Fibroblast of pulmonary artery (primary cell): ENCODE measurements at places on chromosomes 7 and 10.

DNA sequence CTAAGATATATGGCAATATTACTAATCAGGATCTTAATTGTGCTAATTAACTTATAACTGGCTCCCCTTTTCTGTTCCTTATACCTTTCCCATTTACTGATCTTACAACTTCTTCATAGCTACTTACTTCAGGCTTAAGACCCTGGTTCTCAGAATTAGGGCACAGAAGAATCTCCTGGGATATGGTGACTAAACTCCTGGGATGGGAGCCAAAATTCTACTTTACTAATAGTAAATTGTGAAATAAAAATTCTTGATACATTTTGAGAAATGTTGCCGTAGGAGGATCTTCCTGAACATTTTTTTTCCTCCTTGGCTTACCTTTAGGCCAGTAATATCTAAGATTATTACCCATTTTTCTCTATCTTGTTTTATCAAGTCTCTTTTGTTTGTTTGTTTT is 309.5 kb downstream of the ATRNL1 start:
- DNase-seq = peak; percentile 52

GRCh38 chr10:103905441-103905840 is 12.5 kb downstream of the STN1 start:
- no peak for DNase-seq

- peak; percentile 11 for DNase-seq
These were observed 66.0 kb downstream of the CLEC2L start for GRCh38 chr7:139589474-139589873.

DNA sequence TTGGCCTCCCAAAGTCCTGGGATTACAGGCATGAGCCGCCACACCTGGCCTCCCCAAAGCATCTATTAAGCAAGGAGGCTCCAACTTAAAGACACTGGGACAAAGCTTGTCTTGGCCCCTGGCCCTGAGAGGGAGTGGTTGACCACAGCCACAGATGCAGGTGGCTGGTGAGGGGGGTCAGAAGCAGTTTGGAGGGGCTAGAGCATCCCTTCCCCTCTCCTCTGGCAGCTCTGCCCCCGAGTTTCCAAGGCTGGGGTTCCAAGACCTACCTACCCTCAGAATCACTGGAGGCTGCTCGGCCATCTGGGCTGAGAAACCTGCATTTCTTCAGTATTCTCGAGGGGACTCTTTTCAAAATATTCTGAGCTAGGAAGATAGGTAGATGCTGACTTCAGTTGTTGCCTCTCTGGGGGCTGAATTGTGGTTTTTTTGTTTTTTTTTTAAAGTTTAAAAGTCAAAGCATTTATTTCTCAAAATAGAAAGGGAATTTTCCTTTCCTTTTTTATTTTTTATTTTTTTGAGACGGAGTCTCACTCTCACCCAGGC is 32.6 kb downstream of the DDIT4 start:
- no peak for DNase-seq

GRCh38 chr7:20323595-20323994 is 7.1 kb upstream of the ITGB8 start:
- DNase-seq = peak; percentile 53

DNA sequence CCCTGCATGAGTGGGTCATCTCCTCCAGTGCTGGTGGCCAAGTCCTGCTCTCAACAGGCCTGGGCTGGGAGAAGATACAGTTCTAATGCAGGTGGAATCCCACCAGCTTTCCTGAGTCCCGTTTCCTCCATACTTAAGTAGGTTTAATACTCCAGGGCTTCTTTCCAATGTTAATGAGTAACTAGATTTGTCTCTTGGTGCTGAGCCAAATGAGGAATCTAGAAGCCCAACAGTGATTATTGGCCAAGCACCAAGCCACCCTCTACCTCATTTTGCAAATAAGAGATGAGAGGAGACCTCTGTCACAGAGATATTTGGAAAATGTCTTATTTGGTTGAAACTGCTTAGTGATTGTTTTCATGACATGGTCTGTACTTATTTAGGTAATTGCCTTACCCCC is 37.1 kb downstream of the STARD3NL start:
- no peak for DNase-seq
